Breast epithelium (tissue), 4 donors: ENCODE measurements at places on chromosomes 12 and 14. TPM values are rescaled to one million over a fixed set of nuclear protein-coding genes. Genes with fewer than 3 reads are reported as not detected.

The CLEC4D gene
- 0.48 TPM for total RNA-seq

The AQP6 gene
- 0.16 TPM for total RNA-seq

The SLC10A1 gene
- not detected for total RNA-seq

The TMEM132C gene
- total RNA-seq: 54.1 TPM

The PZP gene
- total RNA-seq: not detected

The BLTP3B gene
- 42.4 TPM for total RNA-seq

The FGF6 gene
- total RNA-seq: not detected

The CLEC4A gene
- 2.5 TPM for total RNA-seq

The ALG10B gene
- 4.6 TPM for total RNA-seq

The DAAM1 gene
- total RNA-seq: 50.1 TPM

The MMP17 gene
- 18.6 TPM for total RNA-seq

The CLEC4C gene
- not detected for total RNA-seq

The SAMD15 gene
- 2.0 TPM for total RNA-seq

The STK38L gene
- 37.9 TPM for total RNA-seq

The SYCP3 gene
- total RNA-seq: 0.16 TPM

The IL31 gene
- not detected for total RNA-seq

The TMEM30B gene
- 5.0 TPM for total RNA-seq

The SRRM4 gene
- not detected for total RNA-seq

The MMP14 gene
- 136 TPM for total RNA-seq

The PRICKLE1 gene
- total RNA-seq: 6.4 TPM

The ANKLE2 gene
- total RNA-seq: 73.5 TPM

The NANOG gene
- 0.15 TPM for total RNA-seq

The MAP3K9 gene
- 6.3 TPM for total RNA-seq

The CMA1 gene
- 7.2 TPM for total RNA-seq

The DNAJC22 gene
- total RNA-seq: not detected

The TMEM119 gene
- total RNA-seq: 12.5 TPM

The TDRD9 gene
- 4.0 TPM for total RNA-seq

The LRRK2 gene
- total RNA-seq: 11.1 TPM

The OR6C68 gene
- total RNA-seq: not detected

The TEX22 gene
- 0.33 TPM for total RNA-seq

The ISCA2 gene
- 31.8 TPM for total RNA-seq

The CYP27B1 gene
- total RNA-seq: 0.48 TPM

The AMN gene
- total RNA-seq: 0.16 TPM

The CDK17 gene
- total RNA-seq: 113 TPM

The NKX2-1 gene
- total RNA-seq: not detected

The VDR gene
- 1.6 TPM for total RNA-seq

The RASSF8 gene
- 47.5 TPM for total RNA-seq

The KRT3 gene
- total RNA-seq: not detected

The KLHDC1 gene
- 11.8 TPM for total RNA-seq

The KLRC4 gene
- not detected for total RNA-seq

The A2M gene
- total RNA-seq: 281 TPM

The RNF41 gene
- total RNA-seq: 64.4 TPM

The DDN gene
- under 0.01 TPM for total RNA-seq

The ACRBP gene
- total RNA-seq: 0.59 TPM

The SPTB gene
- total RNA-seq: 2.1 TPM

The CCDC175 gene
- 0.33 TPM for total RNA-seq

The KRT7 gene
- total RNA-seq: 4.2 TPM

The SERPINA9 gene
- total RNA-seq: not detected

The SRSF5 gene
- total RNA-seq: 411 TPM

The MYO1H gene
- 2.0 TPM for total RNA-seq

The DUSP6 gene
- total RNA-seq: 53.8 TPM

The RDH16 gene
- 0.48 TPM for total RNA-seq
